Stimulated activated CD8-positive, alpha-beta memory T cell treated with anti-CD3 and anti-CD28 coated beads, Interleukin-4, amount 100 ng/mL, for 1 hour (primary cell): ENCODE measurements at places on chromosomes 12 and 14.

GRCh38 chr12:58639318-58639934, 280.9 kb downstream of the LRIG3 start:
- DNase-seq, result no peak

GRCh38 chr12:7206691-7207090, 17.2 kb downstream of the PEX5 start:
- no peak for DNase-seq

DNA sequence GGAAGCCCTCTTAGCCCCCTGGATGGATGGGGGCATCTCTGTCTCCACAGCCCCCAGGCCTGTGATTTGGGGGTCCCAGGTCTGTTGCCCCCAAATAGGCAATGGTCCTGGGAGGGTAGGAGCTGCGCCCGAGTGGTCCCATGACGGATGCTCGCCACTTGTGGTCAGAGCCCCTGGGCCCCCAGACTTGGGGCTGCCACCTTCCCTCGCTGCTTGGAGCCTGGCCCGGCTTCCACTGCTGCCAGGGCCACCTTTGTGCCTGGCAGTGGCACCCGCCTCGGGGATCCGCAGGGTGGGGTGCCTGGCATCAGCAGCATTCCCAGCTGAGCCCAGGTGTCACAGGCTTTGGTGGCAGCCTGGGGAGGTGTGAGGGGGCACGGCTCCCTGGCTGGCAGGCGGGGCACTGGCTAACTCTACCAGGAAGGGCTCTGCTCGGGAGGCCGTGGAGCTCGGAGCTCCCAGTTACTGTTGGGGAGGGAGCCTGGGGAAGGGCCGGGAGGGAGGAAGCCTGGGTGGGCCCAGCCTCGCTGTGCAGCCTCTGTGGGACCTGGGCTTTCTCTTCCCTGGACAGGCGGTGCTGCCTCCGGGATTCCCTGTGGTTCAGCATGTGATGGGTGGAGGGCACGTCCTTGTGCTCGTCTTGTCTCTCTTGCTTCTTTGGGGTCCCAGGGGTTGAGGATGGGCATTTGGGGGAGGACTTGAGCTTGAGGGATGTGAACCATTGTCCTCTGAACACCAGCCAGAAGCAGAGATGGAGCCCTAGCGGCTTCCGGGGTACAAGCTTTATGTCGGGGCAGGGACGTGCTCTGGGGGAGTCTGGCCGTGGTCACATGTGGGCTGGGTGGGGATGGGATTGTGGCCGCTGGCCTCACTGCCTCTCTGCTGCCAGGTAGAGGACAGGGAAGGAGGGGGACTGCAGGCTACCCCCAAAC, 5.4 kb downstream of the KIF26A start:
- DNase-seq, result no peak

DNA sequence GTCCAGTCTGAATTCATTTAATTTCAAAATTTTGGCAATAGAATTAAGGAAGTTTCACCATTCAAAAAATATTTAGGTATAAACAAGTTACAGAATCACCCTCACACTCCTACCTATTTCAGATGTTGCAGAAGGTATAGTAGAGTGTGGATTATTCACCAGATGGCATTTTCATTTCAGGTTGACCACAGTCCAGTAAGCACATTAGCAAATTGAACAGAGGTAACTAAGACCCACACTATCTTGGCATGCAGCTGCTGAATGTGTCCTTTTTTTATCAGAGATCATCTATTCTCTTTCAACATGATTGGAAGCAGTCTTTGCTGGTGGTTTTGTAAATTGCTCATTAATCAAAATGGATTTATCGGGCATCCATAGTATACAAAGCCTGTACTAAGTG, 151.8 kb upstream of the GARIN6 start:
- no peak for DNase-seq

DNA sequence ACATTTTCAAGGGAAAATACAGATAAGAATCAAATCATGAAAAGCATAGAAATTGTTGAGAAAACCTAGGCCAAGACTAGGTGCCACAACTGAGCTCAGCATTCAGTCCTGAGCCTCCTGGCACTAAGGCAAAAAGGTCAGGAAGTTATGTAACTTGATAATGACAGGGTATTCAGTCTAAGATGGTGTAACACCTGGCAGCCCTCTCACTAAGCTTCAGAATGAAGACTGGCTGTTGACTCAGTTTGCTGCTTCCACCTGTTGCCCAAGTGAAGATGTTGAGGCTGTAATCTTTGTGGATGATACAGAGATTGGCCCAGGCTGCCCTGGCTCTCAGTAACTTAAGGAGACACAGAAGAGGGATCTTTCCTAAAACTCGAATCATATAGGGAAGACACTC, 19.6 kb downstream of the PROX2 start:
- DNase-seq, result no peak

- DNase-seq, result no peak
Measured at GRCh38 chr14:59342516-59343484, 122.4 kb downstream of the GPR135 start.

GRCh38 chr12:83110424-83110823, 423.7 kb downstream of the TMTC2 start:
- DNase-seq, result no peak

GRCh38 chr12:83122623-83122934, 435.9 kb downstream of the TMTC2 start:
- no peak for DNase-seq

GRCh38 chr14:84806622-84807021, 723.3 kb upstream of the FLRT2 start:
- DNase-seq, result no peak

GRCh38 chr12:132182711-132183365, 38.6 kb downstream of the NOC4L start:
- DNase-seq, result no peak

GRCh38 chr12:99157946-99158345, 489.6 kb upstream of the GARIN6 start:
- DNase-seq, result no peak

DNA sequence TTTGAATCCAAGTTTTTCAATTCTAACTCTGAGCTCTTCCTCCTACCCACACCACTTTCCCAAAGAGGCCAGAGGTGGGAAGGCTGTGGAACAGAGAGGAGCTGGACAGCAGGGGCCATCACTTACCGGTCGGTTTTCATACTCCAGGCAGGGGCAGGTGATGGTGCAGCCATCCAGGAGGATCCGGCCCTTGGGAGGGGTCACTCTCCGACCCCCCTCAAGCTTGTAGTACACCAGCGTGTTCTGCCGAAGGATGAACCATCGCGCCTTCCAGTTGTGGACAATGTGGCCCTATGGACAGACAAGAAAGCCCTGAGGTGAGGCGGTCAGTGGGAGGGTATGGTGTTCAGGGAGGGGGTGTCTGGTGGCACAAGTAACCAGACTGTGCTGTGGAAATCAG, 14.4 kb downstream of the PLEK2 start:
- DNase-seq, result no peak

- no peak for DNase-seq
Measured at GRCh38 chr12:47901063-47901717, 3.6 kb downstream of the VDR start.

DNA sequence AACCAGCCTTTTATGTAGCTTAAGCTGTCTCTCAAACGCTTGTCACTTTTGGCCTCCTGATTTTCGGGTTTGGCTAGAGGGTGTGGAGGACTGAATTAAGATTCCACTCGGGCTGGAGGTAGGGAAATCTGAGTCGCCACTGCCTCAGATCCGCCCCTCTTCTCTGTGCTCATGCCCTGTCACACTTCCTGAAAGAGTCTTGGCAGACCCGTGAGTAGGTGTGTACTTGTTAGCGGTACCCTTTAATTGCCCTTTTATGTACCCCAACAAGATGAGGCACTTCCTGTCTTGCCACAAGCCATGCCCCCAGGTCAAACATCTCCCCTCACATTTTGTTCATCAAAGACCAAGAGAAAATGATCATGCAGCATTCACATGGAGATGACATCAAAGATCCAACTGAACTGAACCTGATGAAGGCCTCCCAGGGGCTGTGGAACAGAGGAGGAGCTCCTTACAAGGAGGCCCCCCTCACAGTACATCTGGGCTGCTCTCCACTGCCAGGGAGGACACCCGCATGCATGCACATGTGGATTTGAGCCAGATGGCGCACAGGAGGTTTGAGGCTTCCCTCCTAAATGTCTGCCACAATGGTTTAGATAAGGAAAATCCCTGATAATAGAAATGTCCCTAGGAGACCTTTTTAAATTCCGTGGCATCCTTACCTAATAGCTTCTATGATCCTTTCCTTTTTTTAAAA, 86.5 kb upstream of the CDKN3 start:
- no peak for DNase-seq

- no peak for DNase-seq
Measured at GRCh38 chr12:1855241-1855640, 34.9 kb downstream of the LRTM2 start.

- no peak for DNase-seq
Measured at GRCh38 chr12:67450441-67450840, 181.3 kb downstream of the CAND1 start.
